ENCODE measurements at places on chromosomes 5 and 9.
A peak's percentile ranks its signal among the peaks of the same experiment; 100 is the strongest.

GRCh38 chr5:132410451-132411303 lies 41.2 kb downstream of the SLC22A5 start:
- peak; percentile 87 for DNase-seq

- peak; percentile 67 for DNase-seq
Observed at GRCh38 chr5:111829701-111830100, 72.7 kb upstream of the NREP start.

DNA sequence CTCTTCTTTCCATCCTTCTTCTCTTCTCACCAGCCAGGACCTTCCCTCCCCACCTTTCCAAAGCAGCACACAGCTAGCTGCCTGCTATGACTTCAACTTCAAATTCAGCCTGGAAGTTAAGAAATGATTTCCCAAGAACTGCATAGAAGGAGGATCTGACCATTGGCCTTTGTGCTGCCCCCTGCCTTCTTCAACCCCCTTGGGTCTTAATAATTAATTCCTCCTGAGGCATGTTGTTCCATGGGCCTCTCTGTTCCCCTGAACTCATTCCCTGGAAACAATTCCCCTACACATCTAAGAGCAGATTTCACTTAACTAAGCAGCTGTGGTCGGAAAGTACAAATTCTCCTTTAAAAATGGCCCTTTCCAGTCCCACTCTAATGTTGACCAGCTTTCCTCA lies 62.4 kb downstream of the ADAMTS12 start:
- no peak for DNase-seq

GRCh38 chr5:123610209-123610608 lies 98.2 kb downstream of the CSNK1G3 start:
- DNase-seq = no peak

- no peak for DNase-seq
Observed at GRCh38 chr5:40384782-40385390, 294.8 kb upstream of the PTGER4 start.

GRCh38 chr9:11992866-11993265 lies 700.3 kb upstream of the TYRP1 start:
- no peak for DNase-seq

DNA sequence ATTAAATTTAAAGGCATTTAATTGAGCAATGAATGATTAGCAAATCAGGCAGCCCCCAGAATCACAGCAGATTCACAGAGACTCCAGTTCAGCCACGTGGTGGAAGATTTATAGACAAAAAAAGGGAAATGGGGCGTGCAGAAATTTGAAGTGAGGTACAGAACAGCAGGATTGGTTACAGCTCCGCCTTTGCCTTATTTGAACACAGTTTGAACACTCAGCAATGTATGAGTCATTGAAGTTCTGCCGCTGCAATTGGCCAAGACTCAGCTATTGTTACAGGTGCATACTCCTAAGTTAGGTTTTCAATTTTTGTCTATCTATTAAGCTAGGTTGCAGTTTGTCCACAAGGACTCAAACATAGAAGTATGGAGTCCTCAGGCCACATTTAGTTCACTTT lies 157.7 kb upstream of the SLC12A2 start:
- no peak for DNase-seq

GRCh38 chr9:78909566-78909965 lies 612.6 kb downstream of the PSAT1 start:
- no peak for DNase-seq

- DNase-seq = peak; percentile 100
Observed at GRCh38 chr5:72451741-72452505, 55.3 kb downstream of the ZNF366 start.

DNA sequence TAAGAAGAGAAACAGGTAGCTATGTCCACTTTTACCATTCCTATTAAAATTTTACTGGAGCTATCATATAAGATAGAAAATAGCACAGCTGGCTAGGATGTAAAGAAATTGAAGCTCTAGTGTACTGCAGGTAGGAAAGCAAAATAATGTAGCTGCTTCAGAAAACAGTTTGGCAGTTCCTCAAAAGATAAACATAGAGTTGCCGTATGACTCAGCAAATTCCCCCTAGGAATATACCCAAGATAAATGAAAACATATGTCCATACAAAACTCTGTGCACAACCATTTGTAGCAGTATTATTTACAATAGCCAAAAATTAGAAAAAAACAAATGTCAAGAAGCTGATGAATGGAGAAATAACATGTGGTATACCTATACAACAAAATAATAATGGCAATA lies 64.6 kb upstream of the SHISAL2B start:
- peak; percentile 66 for DNase-seq

All from cardiac fibroblast (primary cell).